ENCODE measurements at places on chromosomes 4 and X.

- no peak for DNase-seq
Measured at GRCh38 chrX:154545673-154546274, 872 bp downstream of the G6PD start.

GRCh38 chrX:115390078-115390477 lies 100.6 kb downstream of the LUZP4 start:
- no peak for DNase-seq

- no peak for DNase-seq
Measured at GRCh38 chr4:183960962-183961541, 55.9 kb downstream of the STOX2 start.

DNA sequence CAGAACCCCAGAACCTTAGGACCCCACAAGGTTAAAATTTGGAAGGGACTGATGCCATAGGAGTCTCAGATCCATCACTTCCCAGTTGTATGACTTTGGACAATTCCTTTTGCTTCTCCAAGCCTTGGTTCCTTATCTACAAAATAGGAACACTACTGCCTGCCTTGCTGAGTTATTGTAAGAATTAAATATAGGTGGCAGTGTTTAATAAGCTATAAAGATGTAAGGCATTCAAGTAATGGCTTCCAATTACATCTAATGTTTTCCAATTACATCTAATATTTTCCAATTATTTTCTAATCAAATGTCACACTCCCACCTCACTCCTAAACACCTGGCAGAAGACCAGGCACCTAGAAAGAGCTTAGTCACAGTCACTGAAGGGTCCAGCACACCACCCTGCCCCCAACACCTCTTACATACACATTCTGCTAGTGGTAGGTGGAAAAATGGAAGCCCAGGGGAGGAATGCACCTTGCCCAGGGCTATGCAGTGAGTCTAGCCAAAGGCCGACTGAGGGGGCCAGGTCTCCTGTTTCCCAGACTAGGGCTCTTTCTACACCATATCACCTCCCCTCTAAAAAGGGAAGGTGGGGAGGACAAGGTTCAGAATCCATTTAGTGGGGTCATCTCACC lies 24.5 kb upstream of the KDM5C start:
- no peak for DNase-seq

DNA sequence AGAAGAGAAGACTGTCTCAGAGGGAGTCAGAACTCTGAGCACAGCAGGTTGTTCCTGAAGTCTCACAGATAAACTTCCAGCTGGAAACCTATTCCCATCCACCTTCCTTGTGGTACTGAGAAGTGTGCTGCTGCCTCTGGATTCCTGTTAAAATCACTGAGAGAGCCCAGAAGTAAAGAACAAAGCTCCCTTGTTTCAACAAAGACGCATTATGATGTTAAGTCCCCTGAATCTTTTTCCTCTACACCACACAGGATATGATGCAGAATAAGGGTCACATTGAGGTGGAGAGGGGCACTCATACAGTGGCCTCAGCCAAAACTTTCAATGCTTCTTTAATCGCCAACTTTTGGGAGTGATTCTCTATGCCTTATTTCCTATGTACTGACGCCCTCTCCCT lies 321.0 kb downstream of the OPHN1 start:
- no peak for DNase-seq

GRCh38 chr4:79287718-79288117 lies 38.1 kb downstream of the NAA11 start:
- DNase-seq, result no peak

DNA sequence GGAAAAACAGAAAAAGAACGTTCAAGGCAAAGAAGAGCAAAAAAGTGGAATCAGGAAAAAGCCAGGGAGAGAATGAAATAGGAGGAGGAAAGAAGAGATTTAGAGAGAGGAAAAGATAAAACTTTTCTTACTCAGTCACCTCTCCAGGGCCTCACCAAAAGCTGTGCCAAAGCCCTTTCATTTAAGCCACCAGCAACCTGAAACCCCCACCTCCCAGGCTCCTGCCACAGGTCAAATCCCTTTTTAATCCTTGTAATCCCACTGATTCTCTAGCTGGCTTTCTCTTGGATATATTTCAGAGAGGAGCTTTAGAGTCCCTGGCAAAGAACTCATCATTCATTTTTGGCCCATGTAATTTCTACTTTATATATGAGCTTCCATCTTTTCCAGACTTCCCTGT lies 25.7 kb upstream of the XIAP start:
- no peak for DNase-seq

DNA sequence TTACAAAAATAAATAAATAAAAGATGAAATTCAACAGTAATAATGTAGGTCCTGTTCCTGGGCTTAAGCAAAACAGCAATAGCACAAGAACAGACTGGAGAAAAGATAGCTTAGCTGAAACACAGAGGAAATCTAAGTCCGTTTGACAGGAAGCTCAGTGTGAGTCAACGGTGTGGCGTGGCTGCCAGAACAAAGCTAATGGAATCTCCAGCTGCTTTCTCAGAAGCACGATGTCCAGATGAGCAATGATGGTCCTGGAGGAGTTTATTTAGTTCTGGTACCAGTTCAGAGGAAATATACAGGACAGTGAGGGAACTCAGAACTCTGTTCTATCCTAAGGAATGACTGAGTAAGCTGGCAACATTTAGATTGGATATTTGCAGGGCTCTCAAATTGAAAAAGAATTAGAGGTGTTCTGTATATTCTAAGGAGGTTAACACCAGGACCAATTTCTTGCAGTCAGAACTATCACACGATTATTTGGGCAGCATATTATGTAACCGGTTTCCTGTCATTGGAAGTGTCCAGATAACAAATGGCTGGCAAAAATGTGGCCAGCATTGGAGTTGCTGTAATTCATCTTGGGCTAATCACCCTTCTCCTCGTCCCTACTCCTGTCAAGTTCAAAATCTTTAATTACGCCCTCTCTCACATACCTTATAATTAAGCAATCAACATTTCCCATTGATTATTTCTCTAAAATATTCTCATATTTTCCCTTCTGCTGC lies 12.7 kb downstream of the GAB3 start:
- DNase-seq, result no peak

DNA sequence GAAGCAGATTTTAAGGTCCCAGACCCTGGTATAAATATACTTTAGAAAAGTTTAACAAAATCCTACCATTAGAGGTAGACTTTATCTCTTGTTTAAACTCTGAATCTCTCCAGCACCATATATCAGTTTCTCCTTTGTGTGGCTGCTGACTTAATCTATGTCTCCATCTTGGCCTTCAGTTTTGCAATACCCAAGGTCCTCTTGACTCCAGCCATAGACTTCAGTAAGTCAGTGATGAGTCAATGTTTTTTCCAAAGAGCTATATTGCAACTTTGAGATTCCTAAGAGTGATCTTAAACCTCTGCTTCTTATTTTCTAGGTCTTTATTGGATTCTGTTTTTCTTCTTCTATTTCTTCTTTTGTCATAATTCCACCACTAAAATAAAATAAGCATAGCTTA lies 50.8 kb upstream of the ADGRL3 start:
- no peak for DNase-seq

- DNase-seq, result peak; percentile 77
Measured at GRCh38 chrX:149510386-149510785, 5.3 kb upstream of the IDS start.

DNA sequence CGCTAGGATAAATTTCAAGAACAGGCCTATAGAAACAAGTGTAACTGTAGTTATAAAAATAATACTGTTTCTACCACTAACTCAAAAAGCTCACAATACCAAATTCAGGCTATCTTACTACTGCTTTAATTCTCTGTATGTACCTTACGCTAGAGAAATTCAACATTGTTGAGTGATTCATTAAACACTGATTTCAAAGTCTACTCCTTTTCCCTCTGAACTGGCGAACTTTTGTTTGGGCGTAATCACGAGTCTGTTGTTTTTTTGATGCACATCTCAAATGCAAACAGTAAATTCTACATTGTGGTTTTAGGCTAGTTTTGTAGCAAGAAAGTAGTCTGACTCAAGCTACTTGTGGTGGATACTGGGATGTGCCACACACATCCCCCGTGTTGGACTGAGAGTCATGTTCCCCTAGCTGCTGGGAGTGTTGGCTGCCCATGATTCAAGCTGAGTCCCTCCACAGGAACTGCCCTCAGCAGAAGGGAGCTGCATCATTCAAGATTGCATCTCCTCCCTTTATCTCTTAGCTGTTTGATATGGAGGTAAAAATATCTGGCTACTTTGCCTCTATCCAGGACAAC lies 406.1 kb downstream of the RAPGEF2 start:
- DNase-seq, result no peak

- DNase-seq, result no peak
Measured at GRCh38 chrX:101040197-101040596, 11.7 kb downstream of the TRMT2B start.

DNA sequence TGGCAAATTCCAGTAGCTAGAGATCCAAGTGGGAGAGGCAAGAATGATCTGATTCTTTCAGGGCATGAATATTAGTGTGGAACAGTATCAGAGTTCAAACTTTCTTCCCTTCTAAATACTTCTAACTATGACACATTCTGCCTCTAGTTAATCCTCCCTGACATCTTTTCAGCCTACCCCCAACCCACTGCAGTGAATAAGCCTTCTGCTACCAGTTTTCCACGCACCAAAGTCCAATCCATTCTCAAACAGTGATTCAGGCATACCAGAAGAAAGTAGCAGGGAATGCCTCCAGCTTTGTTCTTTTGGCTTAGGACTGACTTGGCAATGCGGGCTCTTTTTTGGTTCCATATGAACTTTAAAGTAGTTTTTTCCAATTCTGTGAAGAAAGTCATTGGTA lies 155.4 kb upstream of the FTHL17 start:
- no peak for DNase-seq

DNA sequence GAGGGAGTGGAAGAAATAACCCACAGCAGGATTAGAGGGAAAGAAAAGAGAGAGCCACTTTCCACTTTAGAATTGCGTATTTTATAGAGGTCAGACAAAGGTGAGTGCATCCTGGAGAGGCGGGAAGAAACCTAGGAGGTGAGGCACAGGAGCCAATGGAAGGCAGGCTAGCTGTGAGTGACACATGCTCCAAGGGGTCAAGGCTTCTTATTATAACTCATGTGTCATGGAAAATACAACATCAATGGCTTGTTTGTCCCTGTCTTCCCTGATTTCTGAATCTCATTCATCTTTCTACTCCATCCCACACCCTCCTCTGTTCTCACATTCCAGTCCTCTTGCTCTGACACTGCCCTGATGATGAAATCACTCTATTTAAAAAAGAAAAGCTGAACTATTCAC lies 14.4 kb downstream of the ANXA3 start:
- DNase-seq, result no peak

- DNase-seq, result no peak
Measured at GRCh38 chr4:109263721-109264120, 38.7 kb downstream of the COL25A1 start.

DNA sequence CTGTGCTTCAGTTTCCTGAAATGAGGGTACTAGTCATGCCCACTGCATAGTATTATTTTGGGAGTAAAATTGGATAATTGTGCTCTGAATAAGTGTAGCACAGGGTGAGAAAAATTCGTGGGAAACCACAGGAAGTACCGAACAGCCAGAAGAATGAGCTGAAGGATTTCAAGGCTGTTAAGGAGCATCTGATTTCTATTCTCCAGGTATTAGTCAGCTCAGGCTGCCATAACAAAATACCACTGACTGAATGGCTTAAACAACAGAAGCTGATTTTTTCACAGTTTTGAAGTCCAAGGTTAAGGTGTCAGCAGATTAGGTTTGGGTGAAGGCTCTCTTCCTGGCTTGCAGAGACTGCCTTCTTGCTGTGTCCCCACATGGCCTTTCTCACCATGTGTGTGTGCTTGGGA lies 41.9 kb downstream of the WWC2 start:
- no peak for DNase-seq

DNA sequence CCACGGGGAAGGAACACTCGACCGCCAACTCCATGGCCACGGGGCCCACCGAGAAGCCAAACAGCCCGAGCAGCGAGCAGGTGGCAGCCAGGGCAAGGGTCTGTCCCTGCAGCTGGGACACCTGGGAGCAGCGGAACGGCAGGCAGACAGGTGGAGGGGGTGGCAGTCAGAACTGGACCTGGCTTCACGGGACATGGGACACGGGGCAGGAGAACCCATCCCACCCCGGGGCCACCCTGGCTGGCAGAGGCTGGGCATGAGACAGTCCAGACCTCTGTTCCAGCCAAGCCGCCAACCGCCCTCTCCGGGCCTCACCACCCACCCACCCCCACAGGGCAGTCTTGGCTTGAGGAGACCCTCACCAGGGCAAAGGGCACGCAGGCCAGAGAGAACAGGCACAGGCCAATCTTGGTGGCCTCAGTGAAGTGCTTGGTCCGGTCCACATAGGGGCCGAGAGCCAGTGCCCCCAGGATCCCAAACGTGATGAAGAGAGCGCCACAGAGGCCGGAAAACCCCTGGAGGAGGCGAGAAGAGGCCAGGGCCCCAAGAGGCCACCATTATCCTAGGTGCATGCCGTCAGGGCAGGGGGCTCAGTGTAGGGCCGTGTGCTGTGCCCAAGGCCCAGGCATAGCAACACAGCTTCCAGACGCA lies 5.6 kb downstream of the SLC49A3 start:
- DNase-seq, result no peak

- no peak for DNase-seq
Measured at GRCh38 chrX:96474029-96474740, 210.5 kb upstream of the DIAPH2 start.

- DNase-seq, result no peak
Measured at GRCh38 chrX:53550756-53551463, 116.7 kb upstream of the HSD17B10 start.

DNA sequence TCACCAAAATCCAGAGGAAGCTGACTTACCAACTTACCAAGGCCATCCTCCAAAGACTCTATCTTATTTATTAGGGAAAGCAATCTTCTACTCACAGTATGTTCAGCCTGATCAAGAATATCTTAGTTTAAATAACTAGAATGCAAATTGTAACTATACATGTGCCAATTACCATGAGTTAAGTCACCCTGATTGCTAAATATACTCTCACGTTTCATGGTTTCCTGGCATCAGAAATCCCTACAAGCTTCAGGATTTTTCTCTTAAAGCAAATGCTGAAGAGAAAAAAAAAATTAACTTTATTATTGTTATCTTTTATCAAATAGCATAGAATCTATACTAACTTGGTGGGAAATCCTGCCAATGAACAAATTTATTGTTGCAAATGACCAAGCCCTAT lies 63.0 kb upstream of the MXD4 start:
- no peak for DNase-seq

- DNase-seq, result no peak
Measured at GRCh38 chrX:73561801-73562200, 1.2 kb upstream of the CHIC1 start.

- DNase-seq, result peak; percentile 57
Measured at GRCh38 chr4:146520896-146521540, 722 bp downstream of the SLC10A7 start.

Data from hematopoietic multipotent progenitor cell (in vitro differentiated cells).